MV-4-11 (cell line): ENCODE measurements at places on chromosomes 7 and 10.

DNA sequence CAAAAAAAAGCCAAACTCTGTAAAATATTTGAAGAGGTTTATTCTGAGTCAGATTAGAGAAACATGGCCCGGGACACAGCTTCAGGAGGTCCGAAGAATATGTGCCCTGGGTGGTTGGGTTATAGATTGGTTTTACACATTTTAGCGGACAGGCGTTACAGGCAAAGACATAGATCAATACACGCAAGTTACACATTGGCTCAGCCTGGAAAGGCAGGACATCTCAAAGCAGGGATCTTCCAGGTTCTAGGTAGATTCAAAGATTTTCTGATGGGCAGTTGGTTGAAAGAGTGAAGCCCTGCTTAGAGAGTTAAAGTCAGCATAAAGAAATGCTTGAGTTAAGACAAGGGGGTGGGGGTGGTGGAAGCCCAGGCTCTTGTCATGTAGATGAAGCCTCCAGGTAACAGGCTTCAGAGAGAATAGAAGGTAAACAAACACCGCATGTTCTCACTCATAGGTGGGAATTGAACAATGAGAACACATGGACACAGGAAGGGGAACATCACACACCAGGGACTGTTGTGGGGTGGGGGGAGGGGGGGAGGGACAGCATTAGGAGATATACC lies 464.3 kb upstream of the ADARB2 start:
- DNase-seq: no peak

DNA sequence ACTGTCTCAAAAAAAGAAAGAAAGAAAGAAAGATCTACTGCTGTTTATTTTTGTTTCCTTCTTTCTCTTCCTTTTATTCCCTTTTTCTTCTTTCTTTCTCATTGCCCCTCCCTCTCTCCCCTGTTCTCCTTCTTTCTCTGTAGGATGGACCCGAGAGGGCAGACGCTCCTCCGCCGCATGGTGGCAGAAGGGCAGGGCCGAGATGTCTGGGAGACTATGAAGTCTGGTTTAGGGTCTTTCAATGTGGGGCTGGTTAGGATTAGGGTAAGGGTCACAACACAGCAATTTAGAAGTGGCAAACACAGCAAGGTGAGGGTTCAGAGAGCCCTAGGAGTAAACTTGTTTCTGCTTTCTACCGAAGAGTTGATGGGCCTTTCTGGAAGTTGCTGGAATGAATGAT lies 45.7 kb upstream of the RASGEF1A start:
- DNase-seq: no peak

DNA sequence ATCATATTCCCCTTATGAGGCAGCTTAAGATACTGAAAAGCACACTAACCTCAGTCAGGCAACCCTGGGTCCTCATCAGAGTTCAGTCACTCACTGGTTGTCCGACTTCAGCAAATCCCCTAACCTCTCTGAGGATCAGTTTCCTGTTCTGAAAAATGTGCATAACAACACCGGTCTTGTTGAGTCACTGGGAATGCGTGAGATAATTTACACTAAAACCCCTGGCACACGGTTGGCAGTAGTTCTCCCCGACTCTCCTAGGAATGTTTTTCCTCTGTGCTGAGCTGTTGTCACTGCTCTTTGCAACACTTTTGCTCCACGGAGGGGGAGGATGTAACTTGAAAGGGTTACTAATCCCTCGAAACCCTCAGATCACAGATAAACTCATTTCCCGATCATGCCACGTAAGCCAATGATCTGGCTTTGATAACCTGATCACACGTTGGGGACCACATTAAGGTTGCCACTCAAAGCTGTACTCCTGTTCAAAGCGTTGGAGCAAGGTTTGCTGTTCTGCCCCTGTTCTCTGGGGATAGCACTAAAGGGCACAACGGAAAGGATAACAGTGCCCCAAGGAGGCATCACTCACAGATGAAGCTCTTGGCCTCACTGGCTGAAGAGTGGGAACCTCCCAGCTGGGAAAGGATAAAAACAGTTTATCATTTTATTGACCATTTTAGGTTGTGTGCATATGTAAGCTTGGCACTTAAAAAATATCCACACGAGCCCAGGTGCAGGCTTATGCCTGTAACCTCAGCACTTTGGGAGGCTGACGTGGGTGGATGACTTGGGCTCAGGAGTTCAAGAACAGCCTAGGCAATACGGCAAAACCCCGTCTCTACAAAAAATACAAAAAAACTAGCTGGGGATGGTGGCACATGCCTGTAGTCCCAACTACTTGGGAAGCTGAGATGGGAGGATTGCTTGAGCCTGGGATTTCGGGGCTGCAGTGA lies 5.0 kb upstream of the RBM17 start:
- no peak for DNase-seq

GRCh38 chr10:119516381-119517234 lies 25.9 kb downstream of the RGS10 start:
- peak; percentile 95 for DNase-seq

DNA sequence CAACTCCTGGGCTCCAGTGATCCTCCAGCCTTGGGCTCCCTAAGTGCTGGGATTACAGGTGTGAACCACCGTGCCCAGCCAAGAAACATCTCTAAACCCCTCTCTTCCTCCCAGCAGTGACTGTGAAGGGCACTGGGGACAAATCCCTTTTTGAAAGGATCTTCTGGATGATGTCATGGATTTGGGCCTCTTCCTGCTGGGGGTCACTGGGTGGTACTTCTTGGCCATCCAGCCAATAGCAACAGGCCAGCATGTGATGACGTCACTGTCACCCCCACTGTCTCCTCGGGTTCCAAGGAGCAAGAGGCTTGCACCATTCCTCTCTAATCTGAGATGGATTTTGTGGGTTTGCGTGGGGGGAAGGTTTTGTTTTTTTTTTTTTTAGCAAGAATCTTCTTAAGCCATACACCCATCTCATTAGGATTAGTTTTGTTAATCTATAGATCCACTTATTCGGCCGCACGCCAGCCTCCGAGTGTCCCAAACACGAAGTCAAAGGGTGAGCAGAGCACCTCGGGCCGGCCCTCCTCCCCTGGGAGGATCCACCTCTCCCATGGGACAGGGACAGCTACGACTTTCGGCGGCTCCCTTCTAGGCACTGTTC lies 29.4 kb upstream of the TNRC18 start:
- peak; percentile 64 for DNase-seq

DNA sequence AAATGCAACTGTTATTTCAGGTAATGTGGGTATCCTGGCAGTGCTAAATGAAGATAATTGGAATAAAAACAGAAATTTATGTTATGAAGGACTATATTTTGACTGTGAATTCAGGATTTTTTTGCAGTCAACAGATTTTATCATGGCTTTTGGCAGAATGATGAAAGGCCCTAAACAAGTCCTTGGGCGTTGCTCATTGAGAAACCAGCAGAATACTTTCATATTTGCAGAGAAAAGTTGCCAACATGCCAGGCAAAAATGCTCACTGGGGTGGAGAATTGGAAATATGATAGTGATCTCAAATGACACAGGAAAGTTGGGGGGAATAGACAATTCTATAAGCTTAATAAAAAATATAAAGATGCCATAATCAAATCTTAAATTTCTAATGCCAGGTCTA lies 121.1 kb downstream of the GPR85 start:
- DNase-seq: no peak

GRCh38 chr7:18239212-18239611 lies 211.6 kb upstream of the PRPS1L1 start:
- no peak for DNase-seq

DNA sequence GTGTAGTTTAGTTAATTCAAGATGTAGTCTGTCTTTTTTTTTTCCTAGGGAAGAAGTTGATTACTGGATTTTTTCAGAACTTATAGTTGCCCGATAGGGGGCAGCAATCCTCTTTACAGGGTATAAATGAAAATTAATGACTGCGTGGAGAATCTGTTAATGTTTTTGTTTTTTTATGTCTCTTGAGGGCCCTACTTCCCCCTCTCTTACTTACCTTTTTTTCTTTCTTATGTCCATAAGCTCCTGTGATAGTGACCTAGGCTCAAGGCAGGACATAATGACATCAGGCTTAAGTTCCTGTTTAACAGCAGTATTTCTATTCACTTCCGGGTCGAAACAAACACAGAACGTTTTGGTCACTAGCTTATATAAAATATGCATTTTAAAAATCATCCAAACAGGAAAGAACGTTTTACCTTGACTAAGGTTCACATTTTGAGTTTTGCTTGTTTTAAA lies 18.8 kb downstream of the CDC123 start:
- peak; percentile 30 for DNase-seq

DNA sequence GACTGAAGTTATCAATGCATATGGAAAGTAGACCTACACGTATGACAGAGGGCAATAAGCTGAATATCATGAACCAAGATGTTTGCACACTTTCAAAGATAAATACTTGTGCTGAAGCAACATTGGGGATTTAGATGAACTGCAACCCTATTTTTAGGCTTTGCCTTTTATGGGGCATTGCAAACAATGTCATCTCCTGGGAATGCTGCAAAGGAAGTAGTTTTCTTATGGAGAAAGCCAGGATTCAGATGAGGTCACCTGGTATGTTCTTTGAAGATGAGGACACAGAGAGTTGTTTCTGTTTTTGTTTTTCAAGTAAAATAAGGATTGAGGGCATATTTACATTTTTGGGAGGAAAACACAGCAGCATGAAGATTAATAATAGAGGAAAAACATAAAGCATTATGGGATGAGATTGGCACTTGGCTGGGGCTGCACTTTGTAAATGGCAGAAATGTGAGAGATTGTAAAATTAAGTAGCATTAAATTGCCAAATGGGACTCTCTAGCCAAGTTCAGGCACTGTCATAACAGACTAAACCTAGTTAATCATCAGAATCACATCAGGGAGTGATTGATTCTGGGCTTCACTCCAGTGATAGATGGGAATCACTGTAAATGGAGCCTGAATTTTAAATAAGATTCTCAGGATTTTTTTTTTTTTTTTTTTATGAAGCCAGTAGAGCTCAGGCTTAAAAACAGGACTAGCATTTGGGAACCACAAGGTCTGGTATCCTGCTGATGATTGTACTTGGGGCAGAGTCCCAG lies 63.1 kb downstream of the MALRD1 start:
- no peak for DNase-seq

- DNase-seq: no peak
Observed at GRCh38 chr10:72298592-72299519, 25.1 kb downstream of the DDIT4 start.

GRCh38 chr7:85471740-85472139 lies 284.9 kb upstream of the SEMA3D start:
- DNase-seq: peak; percentile 94

DNA sequence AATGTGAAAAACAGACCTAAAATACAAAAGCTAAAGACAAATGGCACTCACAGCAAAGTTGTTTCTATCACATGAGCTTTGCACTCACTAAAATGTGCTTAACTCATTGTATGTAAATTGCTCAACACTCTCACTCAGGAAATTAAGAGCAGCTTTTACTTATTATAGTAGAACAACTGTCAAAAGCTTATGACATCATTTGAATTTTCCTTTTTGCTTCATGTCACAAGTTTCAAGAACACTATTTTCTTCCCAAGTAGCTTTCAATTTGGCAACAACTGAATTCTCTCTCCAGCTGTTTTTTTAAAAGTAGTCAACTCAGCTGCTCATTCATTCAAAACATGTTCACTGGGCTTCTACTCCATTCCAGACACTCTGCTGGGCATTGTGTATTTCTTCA lies 46.9 kb downstream of the ATE1 start:
- DNase-seq: peak; percentile 81

DNA sequence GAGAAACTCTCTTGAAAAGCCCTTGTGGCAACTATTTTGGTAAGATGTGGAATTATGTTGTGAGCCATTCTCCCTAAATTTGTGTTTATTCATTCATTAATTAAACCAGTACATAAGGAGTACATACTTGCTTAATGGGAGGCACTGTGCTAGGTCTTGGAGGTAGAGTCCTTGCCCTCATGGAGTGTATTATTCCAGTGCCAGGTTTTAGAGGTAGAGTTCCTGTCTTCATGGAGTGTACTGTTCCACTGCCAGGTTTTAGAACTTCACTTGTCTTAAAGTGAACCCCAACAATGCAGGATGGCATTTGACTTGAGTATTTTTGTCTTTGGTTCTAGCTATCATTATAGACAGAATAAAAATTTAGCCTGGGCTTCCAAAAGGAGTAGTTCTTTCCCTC lies 8.8 kb downstream of the MXI1 start:
- no peak for DNase-seq

DNA sequence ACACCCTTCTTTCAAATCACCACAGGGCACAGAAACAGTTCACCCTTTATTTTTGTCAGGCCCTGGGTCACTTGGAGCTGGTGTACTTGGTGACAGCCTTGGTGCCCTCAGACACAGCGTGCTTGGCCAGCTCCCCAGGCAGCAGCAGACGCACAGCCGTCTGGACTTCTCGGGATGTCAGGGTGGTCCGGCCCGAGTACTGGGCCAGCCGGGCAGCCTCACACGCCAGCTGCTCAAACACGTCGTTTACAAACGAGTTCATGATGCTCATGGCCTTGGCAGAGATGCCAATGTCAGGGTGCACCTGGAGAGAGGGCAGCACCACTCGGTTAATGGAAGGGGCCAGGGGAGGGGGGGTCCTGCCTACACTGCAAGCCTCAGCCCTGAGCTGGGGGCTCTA lies 2.5 kb downstream of the H2BK1 start:
- no peak for DNase-seq

GRCh38 chr10:70907637-70908405 lies 19.5 kb upstream of the PCBD1 start:
- no peak for DNase-seq

DNA sequence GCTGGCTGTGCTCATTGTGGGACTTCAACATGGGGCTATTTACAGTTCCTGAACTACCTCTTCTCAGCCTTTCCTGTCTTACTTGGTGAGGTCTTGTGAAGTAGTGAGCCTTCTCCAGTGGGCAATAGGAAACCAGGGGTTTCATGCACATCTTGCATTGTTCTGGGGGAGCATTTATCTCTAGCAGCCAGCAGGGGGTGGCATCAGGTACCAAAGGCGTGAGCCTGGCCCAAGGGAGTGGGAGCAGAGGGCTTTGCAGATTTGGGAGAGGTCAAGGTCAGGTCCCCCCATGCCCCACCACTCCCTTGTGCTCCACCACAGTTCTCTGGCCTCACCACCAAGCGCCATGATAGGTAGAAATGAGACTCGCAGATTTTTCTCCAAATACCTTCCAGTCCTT lies 85.4 kb upstream of the NPTX2 start:
- no peak for DNase-seq

DNA sequence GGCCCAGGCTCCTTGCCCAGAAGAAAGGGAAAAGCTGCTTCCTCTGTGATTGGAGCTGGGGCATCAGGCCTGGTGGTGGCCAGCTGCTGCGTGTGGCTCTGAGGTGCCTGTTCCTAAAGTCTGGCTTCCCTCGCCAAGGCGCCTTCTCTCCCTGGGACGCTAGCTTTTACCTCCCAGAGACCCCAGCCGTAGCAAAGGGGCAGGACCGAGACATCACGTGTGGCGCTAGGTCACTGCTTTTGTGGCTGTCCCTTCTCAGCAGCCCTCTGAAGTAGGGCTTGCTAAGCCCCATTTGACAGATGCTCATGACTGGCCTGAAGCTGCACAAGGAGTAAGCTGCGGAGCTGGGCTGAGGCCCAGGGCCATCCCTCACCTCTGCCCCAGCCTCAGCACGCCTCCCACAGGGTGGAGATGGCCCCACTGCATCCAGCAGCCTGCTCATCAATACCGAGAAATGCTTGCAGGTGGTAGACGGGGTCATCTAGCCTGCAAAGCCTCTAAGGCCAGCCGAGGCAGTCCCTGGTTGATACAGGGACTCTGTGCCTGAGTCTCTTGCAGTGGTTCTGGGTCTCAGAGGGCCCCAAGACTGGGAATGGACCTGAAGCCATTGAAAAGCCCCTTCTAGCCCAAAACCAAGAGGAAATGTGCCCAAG lies 171.2 kb downstream of the LCOR start:
- no peak for DNase-seq
